ENCODE measurements at places on chromosomes 12 and 14. TPM values are rescaled to one million over a fixed set of nuclear protein-coding genes. Genes with fewer than 3 reads are reported as not detected.
A peak's percentile ranks its signal among the peaks of the same experiment; 100 is the strongest.

MIPOL1 gene
- total RNA-seq: 12.3 TPM

NUMB gene
- 42.0 TPM for total RNA-seq

MYH6 gene
- 0.09 TPM for total RNA-seq

CCDC196 gene
- total RNA-seq: not detected

OLR1 gene
- total RNA-seq: 0.09 TPM

ABCD2 gene
- total RNA-seq: 0.05 TPM

FBRSL1 gene
- total RNA-seq: 129 TPM

CAPS2 gene
- 4.2 TPM for total RNA-seq

GRCh38 chr14:87967496-87967895 is 25.5 kb downstream of the GALC start:
- no peak for DNase-seq

GRCh38 chr12:25839470-25839869 is 119.0 kb upstream of the RASSF8 start:
- no peak for DNase-seq

- DNase-seq: no peak
Observed at GRCh38 chr12:28425526-28425925, 235.3 kb downstream of the CCDC91 start.

DNA sequence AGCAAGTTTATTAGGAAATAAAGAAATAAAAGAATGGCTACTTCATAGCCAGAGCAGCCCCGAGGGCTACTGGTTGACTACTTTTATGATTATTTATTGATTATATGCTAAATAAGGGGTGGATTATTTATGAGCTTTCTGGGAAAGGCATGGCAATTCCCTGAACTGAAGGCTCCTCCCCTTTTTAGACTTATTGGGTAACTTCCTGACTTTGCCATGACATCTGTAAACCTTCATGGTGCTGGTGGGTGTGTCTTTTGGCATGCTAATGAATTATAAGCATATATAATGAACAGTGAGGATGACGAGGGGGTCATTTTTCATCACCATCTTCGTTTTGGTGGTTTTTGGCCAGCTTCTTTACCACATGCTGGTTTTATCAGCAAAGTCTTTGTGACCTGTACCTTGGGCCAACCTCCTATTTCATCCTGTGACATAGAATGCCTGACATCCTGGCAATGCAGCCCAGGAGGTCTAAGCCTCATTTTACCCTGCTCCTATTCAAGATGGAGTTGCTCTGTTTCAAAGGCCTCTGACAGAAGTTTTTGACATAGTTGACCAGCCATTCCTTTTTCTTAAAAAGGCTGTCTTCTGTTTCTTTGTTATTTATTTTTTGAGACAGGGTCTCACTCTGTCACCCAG is 11.1 kb upstream of the PTGES3 start:
- no peak for DNase-seq

GRCh38 chr12:6049992-6050391 is 74.5 kb downstream of the VWF start:
- no peak for DNase-seq

DNA sequence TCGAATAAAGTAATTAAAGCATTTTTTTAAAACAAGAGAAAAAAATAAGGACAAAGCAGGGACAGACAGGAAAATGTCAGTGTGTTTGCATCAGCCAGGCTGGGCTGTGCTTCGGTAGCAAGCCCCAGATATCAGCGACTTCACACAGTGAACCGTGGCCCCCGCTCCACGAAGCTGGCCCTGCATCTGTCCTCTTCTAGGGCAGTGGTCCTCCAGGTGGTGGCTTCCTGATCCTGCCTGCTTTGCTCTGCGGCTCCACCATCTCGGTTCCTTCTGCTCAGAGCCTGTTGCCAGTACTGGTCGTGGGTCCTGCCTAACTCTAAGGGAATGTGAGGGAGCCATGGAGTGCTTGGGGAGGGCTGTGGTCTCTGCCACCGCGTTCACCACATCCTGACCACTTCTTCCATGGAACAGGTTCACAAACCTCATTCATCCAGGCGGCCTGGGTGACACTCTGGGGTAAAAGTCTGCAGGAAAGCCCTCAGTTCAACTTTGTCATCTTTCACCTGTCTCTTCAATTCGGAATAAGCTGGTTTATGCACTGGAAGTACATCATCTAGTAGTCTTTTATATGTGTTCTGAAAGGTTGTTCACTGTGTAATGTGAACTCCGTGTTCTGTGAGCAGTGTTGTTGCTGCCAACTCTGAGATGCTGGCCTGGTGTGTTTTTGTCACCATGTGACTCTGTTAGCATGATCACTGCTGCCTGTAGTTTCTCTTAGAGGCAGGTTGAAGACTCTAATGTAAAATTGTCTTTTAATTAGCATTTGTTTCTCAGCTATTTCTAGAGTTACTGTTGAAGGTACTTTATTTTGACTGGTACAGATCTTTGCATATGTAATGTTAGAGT is 47.9 kb downstream of the ANKRD9 start:
- DNase-seq: no peak

DNA sequence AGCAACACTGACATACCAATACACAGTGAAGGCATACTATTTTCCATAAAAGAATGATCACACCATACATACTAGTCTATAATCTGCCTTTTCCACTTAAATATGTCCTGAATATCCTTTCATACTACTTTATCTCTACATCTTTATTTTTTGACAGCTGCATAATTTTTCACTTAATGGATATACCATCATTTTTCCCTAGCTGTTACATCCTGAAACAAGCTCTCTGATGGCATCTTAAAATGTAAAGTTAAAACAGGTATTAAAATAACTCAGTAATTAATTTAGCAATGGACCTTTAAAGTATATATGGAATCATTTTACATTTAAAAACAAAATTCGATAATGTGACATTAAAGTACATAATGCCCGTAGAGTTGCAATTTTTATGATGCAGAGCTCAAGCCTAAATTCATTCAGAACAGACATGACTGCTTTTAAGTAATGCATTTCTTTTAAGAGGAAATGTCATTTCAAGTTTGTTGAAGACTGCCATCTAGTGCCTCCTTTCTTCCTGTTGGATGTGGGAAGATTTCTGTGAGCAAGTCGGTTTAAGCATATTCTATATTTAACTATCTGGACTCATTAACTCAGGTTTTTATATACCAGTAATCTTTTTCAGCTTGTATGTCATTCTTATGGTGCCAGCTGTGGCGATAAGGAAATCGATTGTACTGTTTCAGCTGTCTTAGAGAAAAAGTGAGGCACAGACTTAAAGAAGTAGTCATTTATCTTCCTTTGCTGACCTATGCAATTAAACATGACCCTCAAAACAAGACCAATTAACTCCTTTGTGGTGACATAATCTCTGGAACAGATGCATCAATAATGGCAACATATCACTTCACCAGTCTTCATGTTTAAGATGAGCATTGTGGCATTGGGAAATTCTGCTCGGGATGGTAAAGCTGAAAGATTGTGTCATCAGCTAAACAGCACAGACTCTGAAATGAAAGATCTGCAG is 20.3 kb downstream of the PRICKLE1 start:
- no peak for DNase-seq

DNA sequence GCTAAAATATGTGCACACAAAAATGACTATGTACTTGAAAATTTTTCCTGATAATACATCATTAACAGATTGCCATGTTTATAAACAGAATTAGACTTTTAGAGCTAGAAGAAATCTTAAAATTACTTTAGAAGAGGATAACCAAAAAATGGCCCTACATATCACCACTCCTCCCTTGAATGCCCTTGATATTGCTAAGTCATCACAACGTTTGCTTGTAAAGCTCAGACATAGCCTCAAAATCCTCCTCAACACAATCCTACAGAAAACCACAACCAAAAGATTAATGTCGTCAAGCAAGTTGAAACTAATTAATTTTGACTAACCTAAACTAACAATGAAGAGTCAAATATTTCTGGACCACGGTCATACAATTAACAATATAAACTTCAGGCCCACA is 19.4 kb upstream of the NAA30 start:
- no peak for DNase-seq

DNA sequence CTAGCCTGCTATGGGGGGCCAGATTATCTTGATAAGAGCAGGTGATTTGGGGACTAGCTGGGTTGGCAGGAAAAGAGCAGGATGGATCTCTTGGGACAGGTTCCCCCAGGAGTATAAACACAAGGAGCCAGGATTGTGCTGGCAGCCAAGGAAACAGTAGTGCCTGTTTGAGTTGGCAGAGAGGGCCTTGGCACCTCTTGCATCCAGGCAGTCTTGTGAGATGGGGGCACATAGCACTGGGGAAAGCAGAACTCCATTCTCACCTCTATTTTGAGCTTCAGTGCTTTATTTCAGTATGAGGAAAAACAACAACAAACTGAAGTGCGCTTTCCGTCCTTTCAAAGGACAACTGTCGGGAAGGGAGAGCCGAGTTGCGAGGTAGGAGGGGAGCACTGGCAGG is 9.4 kb upstream of the UNC119B start:
- no peak for DNase-seq

GRCh38 chr14:52563120-52563519 is 10.5 kb downstream of the GPR137C start:
- DNase-seq: no peak

- DNase-seq: no peak
Observed at GRCh38 chr14:31110872-31111271, 84.7 kb upstream of the STRN3 start.

DNA sequence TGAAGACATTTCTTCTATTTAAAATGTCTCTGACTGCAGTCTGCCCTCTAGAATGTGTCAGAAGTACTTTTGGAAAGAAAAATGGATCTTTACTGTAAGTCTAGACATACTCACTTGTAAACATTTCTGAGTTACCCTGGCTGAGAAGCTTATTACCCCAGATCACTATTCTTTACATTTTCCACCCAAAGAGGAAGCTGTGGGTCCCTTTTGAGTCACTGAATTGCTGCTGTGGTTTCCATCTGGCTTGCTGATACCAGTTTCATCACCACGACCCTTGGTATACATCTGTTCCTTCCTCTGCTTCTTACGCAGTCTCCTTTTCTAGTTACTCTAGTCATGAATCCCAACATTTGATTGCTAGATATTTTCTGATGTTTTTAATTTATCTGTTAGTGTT is 20.2 kb upstream of the CLEC4D start:
- DNase-seq: no peak

GRCh38 chr12:11595080-11595479 is 54.4 kb upstream of the ETV6 start:
- DNase-seq: no peak

DNA sequence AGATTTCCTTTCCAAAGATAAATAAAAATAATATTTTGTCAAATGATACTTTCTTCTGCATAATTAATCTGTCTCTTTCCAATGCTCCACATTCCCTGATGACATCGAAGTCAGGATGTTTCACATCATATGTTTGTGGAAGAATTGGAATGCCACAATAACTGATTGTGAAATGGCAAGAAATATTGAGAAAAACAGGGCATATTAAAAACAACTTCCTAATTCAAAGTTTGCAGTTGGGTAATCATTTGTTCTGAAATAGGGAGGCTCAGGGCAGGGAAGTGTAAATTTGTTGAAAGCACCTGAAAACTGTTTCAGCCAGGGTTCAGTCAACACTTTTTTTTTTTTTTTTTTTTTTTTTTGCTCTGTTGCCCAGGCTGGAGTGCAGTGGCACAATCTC is 50.7 kb downstream of the BCAT1 start:
- DNase-seq: no peak

DNA sequence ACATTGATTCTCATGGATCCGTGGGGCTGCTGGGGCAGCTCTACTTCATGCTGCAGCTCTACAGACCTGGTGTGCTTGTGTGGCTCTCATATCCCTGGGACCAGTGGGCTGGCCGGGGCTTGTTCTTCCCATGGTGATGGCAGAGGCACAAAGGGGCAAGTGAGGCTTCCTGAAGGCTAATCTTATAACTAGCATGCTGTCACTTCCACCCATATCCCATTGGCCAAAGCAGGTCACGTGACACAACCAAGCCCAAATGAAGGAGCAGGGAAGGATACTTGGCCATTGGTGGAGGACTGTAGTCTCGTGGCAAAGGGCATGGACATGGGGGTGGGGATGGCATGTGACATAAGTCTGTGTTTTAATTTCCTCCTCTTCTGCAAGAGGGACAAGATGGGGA is 9.9 kb downstream of the PLBD2 start:
- DNase-seq: no peak

GRCh38 chr12:94702696-94703095 is 52.3 kb upstream of the TMCC3 start:
- DNase-seq: no peak

GRCh38 chr14:69183735-69184134 is 7.6 kb upstream of the EXD2 start:
- peak; percentile 24 for DNase-seq

DNA sequence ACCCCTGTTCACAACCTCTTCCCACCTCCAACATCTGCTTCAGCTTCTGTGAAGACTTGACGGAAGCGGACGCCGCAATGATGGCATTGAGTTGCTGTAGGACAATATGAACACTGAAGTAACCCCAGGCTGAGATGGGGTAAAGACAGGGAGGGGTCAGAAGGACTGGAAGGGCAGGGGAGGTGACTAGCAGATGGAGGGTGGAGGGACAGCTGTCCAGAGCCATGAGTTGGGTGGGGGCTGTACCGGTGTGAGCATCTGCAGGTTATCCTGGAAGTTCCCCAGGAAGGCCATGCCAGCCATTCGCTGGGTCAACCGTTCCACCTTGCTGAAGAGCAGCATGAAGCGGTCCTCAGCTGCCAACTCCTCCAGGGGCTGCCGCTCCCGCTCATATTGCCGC is 26.1 kb downstream of the PRPF40B start:
- DNase-seq: no peak

DNA sequence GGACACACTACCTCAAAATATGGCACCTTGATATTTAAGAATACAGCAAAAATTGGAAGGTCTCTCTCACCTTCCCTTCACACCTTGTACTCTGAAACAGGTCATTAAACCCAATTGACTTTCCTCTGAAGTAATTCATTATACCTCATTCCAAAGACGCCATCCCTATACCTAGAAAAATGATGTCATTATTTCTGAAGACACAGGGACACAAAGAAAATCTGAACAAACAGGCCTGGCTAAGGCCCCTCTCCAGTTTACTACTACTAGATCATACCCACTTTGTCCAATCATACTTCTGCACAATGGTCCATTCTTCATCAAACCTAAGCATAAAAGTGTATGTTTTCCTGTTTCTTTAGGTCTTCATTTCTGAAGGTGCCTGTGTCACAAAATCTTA is 156.9 kb downstream of the RASSF9 start:
- no peak for DNase-seq

DNA sequence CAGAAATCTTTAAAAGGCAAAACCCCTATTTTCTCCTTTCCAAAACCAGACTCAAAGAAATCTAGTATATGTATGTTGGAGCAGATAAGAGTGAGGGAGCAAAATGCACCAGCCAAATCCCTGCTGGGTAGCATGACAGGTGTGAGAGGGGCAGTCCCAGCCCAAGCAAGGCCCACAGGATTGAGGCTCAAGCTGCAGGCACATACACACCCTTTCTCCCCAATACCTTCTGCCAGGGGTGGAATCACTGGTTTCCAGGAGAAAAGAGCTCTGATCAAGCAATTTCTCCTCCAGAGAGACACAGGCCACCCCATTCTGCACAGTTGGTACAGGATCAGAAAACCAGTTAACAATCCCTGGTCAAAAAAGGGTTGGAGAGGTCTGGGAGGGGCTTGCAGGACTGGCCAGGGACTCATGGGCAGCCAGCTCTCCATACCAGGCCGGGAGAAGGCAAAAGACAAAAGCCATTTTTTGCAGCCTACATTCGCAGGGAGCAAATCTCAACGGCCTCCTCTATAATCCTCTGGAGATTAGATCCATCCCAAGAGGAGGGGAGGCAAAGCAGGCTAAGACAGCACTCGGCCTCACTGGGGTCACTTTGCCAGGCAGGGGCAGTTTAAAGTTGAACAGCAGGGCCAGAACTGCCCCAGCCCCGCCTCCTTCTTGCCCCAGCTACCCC is 2.1 kb downstream of the KMT2D start:
- DNase-seq: no peak
